ENCODE measurements at places on chromosomes 5 and 9. TPM values are rescaled to one million over a fixed set of nuclear protein-coding genes. Genes with fewer than 3 reads are reported as not detected.
A peak's percentile ranks its signal among the peaks of the same experiment; 100 is the strongest.

DNA sequence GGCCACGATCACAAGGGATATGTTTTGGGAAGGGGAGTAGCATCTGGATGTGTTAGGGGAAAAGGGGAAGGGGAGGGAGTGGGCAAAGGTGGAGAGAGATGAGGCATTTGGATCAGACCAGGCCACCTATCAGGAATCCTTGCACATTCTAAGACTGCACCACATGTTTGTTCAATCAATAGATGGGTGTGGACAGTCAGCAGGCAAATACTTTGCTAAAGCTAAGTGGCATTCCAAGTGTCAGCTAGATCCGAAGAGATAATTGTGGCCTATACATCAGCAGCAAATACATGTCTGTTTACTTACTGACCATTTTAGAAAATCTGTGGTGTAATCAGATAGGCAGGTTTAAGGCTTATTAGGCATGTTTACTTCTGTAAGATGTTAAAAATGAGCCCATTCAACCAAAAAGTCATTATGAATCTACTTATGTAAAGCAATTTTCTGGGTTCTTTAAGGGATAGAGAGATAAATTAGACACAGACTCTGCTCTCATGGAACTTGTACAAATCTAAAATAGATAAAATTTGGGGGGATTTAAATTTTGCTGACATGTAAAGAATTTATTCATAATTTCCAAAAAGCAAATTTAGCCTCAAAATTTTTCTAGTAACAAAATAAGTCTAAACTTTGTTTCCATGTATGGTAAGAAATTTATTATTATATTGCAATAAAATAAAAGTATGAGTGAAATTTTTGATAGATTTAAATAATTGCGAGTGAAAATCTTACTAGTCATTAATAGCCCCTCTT is 107.3 kb downstream of the SNCAIP start:
- no peak for DNase-seq

DNA sequence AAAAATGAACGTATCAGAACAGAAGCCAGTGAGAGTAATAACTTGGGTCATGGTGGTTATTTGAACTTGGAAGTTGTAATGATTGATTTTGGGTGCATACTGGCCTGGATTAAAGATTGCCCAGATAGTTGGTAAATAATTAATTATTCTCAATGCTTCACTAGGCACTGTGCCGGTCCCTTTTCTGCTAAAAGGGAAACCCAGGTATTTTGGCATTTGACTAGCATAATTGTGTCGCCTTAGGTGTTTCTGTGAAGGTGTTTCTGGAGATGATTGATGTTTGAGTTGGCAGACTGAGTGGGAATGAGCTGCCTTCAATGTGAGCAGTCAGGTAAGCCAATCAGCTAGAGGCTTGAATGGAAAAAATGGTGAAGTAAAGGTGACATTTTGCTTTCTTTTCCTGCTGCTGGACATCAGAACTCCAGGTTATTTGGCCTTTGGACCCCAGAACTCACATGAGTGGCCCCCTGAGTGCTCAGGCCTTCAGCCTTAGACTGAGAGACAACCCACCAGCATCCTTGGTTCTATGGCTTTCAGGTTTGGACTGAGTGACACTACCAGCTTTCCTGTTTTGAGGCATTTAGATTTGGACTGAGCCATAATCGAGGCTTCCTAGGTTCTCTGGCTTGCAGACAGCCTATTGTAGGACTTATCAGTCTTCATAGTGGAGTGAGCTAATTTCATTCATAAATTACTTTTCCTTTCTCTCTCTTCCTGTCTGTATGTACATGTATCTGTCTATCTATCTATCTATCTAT is 120.7 kb upstream of the PAPPA start:
- no peak for DNase-seq

DNA sequence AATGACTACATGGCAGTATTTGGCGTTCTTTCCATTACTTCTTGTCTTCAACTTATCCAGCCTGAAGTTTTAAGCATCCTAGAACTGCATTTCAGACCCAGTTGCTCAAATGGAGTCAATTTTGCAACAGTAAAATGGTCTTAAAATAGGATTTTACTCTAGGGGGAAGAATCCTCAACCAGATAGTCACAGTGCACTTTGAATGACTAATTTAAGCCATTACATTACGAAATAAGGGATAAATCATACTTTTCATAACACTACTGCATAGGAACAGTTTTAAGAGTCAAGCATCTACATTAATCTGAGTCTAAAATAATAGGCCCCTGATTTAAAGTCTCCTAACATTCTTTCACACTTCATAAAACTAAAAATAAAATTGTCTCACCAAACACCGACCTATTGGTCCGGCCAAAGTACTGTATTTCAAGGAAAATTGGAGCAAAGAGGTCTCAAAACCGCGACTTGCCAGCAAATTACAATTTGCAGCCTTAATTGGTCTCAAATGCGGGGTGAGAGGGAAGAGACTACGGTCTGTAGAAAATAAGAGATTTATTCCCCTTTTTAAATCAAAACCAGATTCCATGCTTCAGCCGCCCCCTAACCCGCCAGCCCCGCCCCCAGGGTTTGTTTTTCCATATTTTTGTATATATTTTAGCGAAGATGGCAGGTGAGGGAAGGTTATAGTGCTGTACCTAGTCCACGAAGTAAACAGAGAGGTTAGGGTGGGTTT is 1.2 kb upstream of the SMARCA2 start:
- DNase-seq: peak; percentile 38

DNA sequence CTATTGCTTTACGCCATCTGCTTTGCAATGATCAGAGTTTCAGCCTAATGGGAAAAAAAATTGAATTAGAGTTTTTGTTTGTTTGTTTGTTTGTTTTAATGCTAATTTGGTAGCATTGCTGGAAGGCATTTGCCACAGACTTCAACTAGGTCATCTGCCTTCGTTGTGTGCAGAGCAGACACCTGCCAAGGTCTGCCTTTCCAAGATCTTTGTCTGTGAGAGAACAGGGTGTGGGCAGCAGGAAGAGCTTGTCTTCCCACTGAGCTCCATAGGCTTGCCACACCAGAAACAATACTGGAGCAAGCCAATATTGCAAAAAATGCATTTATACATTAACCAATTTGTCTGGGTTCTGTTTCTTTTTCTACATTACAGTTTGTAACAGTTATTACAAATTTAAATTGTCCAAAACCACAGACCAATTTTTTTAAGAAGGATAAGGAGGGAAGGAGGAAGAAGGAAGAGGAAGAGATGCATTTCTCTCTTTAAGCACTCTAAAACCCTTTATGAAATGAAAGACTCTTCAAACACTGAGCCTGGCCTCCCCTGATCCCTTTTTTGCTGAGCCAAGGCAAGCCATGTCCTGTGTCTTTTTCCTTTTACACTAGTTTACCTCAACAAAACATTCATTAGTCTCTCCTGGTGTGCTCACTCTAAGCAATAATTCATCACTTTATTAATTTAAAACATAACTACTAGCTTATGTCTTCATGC is 210.5 kb downstream of the SNX18 start:
- DNase-seq: no peak

GRCh38 chr9:91663858-91664257 is 240.2 kb upstream of the NFIL3 start:
- DNase-seq: no peak

- no peak for DNase-seq
These were observed 5.7 kb upstream of the DCTN4 start for GRCh38 chr5:150764530-150764929.

DNA sequence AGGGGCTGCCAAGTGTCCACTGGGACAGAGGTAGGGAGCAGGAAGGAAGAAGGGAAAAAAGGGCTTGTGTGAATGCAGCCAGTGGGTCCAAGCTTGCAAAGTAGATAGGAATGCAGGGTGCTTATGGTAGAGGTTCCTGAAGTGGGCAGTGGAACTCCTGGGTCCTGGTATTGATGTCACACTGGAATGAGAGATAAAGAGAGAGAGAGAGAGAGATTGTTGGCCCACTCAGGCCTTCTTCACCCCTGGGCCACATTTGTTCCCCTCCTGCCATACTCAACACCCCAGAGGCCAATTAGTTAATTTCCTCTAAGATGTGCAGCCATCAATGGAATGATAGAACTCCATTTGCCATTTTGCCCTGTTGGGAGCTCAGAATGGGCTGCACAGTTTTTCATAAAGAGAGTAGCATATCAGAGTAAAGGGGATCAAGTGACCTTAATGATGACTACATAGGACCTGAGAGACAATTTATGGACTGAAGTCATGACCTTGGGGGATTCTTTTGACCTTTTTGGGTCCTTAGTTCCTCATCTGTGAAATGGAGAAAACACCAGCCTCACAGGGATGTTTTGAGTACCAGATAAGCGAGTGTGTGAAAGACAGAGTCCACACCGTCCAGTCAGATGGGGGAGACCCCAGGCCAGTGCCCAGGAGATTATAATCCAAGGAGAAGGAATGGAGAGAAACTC is 52.9 kb downstream of the PPARGC1B start:
- DNase-seq: no peak

- no peak for DNase-seq
These were observed 267.5 kb downstream of the SLF1 start for GRCh38 chr5:94885931-94886330.

DNA sequence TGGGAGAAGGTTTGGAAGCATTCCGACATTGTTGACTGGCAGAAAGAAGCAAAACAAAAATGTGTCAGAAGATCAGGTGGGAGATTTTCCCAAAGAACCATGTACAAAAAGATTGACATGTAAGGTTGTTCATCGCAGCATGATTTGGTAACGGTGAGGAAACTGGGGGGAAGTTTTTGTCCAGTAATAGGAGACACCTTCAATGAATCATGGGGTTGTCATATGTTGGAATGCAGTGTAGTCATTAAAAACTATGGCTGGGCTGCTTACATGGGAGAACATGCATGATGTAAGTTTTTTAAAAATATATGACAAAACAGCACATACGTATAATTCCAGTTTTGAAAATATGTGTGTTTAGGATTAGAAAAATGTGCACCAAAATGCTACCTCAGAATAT is 50.5 kb downstream of the HSD17B3 start:
- no peak for DNase-seq

DNA sequence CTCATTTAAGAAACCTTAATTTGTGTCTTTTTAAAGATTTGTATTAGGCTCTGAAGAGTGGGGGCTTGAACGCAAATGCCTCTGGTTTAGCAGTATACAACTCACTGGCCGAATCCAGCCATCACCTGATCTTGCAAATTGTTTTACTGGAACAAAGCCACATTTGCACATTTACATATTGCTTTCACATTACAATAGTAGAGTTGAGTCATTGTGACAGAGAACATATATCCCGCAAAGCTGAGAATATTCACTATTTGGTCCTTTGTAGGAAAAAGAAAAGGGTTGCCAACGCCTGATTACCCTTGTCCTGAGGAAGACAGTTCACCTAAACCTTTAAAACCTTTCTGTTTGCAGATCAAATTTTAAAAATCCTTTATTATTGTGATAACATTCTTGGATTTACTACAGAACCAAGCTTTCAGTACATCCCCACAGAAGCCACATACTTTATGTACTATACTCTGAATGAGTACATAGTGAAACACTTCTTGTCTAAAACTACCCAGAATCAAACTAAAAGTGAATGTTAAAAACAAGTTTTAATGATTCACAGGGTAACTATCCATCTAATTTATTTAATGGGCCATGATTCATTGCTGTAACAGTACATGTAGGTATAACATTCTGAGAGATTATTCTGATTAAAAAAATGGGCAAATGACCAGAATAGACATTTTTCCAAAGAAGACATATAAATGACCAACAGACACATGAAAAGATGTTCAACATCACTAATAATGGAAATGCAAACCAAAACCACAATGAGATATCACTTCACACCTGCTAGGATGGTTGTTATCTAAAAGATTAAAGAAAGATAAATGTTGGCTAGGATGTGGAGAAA is 161.0 kb downstream of the SLC25A46 start:
- DNase-seq: peak; percentile 72

DNA sequence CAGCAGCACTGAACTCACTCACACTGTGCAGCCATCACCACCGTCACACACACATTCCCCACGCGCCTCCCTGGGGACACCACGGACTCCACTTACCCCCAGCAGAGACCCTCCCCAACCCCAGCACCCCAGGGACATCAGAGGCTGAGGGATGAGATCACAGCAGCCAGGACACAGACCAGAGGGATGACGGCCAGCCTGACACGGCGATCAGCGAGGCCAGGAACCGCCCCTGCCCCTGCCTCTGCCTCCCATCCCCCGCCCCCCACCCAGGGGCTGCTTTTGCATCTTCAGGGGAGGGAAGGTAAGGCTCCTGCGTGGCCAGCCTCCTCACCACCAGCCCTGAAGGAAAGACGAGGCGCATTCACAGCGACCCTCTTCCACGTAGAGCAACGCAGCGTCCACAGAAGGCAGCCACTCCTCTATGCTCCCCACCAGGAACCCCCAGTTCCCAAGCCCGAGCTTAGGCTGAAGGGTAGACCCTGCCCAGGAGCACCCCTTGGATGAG is 104.5 kb downstream of the VAV2 start:
- DNase-seq: no peak

DNA sequence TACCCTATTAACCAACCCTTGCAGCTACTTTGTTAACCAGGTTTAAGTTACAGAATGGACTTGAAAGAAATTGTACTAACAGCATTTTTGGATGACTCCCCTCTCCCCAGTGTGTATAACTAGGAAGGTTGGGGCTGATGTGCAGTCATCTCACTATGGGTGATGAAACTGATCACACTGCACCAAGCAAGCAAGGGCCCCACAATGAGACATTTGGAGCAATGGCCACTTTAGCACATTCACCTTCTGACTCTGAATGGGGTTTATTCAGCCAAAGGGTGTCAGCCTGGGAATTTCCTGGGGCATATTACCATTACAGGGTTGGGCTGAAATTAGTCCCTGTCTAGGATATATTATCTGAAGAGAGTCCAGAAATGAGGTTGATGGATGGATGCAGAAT is 18.7 kb upstream of the CYFIP2 start:
- no peak for DNase-seq

GRCh38 chr9:123109540-123110279 is 76.2 kb downstream of the GPR21 start:
- no peak for DNase-seq

DNA sequence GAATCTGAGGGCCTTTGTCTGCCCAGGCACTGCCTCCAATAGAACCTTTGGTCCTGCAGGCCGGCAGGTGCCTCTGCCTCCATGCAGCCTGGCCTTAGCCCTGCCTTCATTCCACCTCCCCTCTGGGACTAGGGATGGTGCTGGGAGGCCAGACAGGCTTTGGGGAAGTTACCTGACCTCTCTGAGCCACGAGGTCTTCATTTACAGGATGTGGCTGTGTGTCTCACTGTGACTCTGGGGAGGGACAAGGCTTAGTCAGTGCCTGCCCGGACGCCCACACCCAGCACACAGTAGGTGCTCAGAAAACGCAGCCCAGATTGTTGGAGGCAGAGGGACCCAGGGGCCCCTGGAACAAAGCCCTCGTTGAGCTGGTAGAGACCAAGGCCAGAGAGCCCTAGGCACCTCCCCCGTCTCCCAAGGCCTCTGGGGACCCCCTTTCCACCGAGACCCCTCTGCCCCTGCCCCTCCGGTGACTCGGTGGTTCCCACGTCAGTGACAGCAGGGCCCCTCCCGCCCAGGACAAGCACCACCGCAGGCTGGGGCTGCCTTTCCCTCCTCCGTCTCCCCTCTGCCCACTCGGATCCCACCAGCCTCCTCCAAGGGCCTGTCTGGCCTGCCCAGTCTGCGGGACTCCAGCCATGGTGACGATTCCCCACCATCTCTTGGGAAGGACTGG is 46.9 kb upstream of the EGFL7 start:
- DNase-seq: peak; percentile 13

Gene SIT1
- not detected for total RNA-seq

Gene SV2C
- not detected for total RNA-seq

Gene SYNPO
- total RNA-seq: 3.0 TPM

Gene SNX2
- 54.7 TPM for total RNA-seq

Gene RLN1
- not detected for total RNA-seq

Gene C9orf50
- not detected for total RNA-seq

Gene ABLIM3
- total RNA-seq: 33.3 TPM

Gene GRIN1
- not detected for total RNA-seq

Gene PRDM9
- not detected for total RNA-seq

Gene NEUROG1
- total RNA-seq: not detected

Gene STING1
- total RNA-seq: 20.6 TPM

Measured in IMR-90 (cell line).